ENCODE measurements at places on chromosomes 7 and 10.

DNA sequence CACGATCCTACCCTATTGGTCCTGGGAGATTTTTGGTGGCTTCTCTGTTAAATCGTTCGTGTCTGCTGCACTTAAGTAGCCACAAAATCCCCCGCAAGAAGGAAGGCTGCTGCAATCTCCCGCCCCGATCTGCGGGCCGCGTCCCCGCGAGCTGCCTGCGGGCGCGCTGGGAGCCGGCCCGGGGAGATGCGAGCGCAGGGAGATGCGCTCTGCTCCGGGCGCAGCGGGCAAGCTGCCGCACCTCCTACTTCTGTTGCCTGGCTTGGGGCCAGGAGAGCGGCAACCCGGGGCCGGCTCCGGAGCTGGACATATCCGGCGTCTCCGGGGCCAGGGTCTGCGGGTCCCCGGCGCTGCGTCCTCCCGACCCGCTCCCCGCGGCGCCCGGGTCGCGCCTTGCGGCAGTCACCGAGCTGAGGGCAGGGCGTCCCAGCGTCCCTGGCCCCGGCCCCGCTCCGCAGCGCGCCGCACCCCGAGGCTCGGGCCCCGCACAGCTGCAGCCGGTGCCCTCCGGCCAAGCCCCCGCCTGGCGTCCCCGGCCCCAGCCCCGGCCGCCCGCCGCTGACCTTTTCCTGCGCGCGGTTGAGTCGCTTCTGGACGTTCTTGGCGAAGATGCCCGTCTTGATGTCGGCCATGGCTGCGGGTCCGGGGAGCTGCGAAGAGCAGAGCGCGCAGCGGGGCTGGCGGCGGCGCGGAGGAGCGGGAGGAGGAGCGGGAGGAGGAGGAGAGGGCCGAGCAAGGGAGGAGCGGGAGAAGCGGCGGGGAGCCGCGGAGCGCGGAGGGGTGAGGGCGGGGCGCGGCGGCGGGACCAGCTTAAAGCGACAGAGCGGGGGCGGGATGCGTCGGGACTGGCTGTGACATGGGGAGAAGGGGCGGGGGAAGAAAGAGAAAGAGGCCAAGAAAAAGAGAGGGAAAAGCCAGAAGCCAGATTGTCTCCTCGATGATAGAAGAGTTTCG is at the start of gene AMPH:
AMPH (minus strand) TSS at position 654 of the 954 bp plus-strand sequence; CDS start at position 632, 22 bp downstream.
- peak; percentile 56 for DNase-seq

DNA sequence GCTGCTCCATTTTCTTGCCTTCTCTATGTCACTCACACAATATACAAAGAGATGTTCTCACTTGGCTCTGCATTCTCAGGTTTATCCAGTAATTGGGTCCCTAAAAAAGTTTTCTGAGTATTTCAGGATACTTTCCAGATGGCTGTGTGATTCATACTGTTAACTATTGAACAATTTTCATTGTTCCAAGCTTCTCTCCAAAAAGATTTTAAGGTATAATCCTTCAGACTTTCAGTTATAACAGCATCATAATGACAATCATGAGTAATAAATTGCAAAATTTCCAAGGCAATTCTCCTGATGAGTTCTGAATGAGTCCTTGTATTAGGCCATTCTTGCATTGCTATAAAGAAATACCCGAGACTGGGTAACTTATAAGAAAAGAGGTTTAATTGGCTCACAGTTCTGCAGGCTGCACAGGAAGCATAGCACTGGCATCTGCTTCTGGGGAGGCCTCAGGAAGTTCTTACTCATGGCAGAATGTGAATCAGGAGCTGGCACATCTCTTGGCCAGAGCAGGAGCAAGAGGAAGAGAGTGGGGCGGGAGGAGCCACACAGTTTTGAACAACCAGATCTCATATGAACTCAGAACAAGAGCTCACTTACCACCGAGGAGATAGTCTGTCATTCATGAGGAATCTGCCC is 148.1 kb downstream of the SLC16A9 start:
- DNase-seq, result no peak

- no peak for DNase-seq
These were observed 806.8 kb downstream of the GRM8 start for GRCh38 chr7:126445991-126446390.

DNA sequence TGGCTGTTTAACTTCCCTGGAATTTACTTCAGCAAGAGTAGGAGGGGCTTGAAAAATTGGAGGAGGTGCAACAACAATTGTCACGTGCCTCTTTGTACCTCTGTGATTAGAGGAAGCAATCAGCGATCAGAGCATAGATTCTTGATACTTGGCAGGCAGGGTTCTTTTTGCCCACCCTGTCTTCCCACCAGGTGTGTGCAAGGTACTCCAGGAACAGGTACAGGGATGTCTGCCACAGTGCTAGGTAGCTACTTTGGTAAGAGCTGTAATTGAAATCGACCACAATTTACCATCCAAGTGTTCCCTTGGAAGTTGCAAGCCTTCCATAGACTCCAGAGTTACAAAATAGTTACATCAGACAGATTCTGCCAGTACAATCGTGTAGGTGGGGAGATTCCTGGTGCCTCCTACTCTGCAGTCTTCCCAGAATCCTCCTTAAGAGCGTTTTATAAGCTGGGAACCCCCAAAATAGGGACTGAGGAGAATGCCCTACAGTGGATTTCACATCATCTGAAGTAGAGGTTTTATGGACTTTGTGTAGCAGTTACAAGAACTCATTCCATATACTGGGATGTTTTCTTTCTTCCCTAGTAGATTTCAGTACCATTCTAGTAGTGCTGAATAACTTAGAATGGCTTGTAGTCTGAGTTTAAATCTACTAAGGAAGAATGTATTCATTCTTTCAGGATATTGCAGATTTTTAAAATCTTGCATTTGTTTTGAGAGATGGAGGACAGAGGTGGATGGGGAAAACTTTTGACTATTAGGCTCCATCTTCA is 101.9 kb downstream of the EXOC4 start:
- DNase-seq, result no peak

DNA sequence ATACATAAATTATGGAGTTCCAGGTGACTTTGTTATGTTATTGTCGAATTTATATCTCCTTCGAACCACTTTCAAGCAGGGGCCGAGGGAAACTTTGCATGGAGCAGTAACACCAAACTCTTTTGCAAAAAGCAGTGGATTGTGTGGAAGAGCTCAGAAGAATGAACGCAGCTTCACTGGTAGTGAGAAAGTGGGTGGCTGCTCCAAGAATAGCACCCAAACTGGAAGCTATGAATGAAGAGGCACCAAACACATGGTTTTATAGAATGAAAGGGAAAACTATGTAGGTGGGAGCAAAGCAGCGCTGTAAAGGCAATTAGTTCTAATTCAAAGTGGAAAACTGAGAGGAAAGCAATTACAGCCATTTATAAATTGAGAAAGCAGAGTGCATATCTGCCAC is 67.2 kb downstream of the CTTNBP2 start:
- DNase-seq, result no peak

DNA sequence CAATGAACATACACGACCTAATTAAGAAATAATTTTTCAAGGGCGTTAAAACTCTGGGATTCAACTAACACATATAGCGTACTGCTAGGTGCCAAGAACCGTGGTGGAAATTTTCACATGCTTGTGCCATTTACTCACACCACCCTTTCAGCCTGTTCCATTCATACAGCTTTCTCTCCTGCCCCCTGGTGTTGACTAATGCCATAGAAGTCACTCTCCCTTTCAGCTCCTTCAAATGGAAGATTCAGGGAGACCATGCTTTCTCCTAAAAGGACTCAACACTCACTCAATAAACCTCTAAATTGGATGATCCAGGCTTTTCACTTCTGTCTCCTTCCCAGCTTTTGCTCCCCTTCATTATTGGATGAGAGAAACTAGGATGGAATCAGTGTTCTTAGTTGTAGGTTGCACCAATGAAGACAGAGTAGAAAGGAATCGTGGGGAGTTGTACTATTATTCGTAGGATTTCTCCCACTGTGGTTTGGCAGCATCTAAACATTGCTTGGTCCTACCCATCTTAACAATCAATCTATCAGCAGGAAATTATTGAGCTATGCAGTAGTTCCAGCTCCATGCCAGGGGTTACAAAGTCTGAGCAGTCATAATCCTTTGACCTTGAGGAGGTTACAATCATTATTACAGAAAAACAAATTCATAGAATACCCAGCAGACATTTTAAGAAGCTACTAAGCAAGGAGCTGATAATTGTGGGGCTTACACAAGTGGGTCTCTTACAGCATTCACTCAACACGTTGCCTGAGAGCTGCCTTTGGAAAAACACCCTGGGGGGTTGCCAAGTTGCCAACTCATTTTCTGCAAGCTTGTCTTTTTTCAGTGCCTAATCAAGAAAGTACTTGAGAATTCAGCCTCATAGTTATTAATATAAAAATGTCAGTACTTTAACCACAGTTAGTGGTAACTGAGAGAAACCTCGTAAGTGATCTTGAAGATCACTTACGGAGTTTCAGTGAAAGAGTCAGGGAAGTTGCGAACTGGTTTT is 2.8 kb upstream of the PPP1R3C start:
- DNase-seq, result peak; percentile 42

DNA sequence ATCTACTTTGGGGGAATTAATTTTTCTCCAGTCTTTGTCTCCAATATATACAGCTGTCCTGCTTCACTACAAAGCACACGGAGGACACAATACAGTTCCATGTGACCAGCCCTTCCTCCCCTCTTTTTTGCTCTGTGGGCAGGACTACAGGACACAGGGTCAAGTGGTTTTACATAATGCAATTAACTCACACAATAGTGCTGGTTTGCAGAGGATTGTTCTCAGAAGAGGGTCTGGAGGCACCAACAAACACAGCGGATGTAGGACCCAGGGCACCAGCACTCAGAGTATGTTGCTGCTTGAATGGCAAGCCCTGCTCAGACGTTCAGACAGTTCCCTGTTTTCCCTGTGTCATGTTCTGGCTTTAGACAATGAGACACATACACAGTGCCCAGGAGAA is 52.0 kb upstream of the NPTX2 start:
- DNase-seq, result no peak

- DNase-seq, result no peak
These were observed 348.9 kb downstream of the DNAJB6 start for GRCh38 chr7:157685430-157686284.

DNA sequence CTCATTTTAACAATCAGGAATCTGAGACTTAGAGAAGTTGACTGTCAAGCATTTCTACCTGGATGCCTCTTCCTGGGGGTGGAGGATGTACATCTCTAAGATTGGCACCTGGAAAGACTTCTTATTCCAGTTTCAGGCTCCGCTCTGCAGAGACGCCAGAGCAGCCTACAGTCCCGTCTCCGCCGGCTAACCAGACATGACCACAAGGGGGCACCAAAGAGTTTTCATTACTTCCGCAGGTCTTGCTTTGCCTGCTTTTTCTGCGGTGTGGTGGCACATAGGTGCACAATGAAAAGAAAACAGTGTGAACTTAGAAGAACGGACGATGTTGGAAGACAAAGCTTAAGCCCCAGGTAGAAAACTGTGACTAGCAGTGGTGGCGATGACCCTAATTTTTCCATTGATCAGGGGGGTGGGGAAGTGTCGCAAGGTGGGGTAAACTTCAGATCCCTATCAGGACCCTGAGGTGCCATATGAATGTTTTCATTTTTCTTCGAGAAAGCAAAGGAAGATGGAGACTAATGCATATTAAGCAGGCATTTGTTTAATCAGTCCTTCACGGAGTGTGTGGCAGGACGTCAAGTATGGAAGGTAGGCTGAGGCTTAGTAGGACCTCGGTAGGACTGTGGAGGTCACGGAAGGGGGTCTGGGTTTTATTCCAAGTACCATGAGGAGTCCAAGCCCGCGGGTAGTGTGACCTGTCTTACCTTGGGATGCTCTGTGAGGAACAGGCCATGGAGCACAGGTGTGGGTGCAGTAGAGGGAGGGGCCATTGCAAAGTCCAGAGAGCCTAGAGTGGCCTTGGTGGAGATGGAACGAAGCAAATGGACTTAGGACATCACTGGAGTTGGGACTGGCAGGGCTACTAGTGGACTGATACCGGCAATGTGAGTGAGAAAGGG is 60.1 kb upstream of the SORCS3 start:
- DNase-seq, result peak; percentile 78

GRCh38 chr10:109126016-109126415 is 797.3 kb downstream of the XPNPEP1 start:
- no peak for DNase-seq

Measured in ELF-1 (cell line).